ENCODE measurements at places on chromosomes 4 and X. TPM values are rescaled to one million over a fixed set of nuclear protein-coding genes. Genes with fewer than 3 reads are reported as not detected.

UBE2K gene
- 22.7 TPM for total RNA-seq

FRAS1 gene
- total RNA-seq, result 1.9 TPM

- DNase-seq, result peak; percentile 48
These were observed 391.8 kb upstream of the EPHA5 start for GRCh38 chr4:66062044-66062443.

GRCh38 chr4:68267433-68267944 is 22.0 kb upstream of the TMPRSS11B start:
- DNase-seq, result peak; percentile 61

SPANXN3 gene
- not detected for total RNA-seq

- DNase-seq, result peak; percentile 2
These were observed 44.6 kb downstream of the C4orf33 start for GRCh38 chr4:129140521-129140920.

SPACA5 gene
- not detected for total RNA-seq

DNA sequence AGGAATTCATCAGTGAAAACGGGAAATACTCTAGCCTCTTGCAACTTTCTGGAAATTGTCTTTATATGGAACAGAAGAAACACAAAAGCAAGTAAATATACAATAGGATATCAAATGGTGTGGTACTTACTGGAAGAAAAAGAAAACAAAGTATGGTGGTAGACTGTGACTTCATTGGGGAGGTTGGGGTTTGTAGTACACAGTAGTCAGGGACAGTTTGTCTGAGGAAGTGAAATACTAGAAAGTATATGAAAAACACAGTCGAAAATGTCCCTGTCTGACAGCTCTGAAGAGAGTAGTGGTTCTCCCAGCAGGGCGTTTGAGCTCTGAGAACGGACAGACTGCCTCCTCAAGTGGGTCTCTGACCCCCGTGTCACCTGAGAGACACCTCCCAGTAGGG is 390.0 kb upstream of the NWD2 start:
- DNase-seq, result no peak

DNA sequence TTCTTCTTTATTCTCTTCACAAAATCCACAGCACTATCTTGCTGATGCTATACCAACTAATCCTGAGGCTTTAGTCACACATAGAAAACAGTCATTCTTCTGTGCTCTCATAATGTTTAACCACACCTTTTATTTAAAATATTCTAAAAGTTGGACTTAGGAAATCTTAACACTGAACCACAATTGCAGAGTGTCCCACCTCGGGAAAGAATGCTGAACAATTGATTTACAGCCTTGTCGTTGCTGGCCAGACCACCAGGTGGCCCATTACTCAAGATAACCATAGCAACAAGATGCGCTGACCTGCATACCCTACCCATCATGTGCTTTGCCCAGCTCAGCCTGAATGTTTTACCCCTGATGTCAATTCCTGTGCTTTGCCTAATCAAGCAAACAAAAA is 100.8 kb downstream of the ARSJ start:
- no peak for DNase-seq

DNA sequence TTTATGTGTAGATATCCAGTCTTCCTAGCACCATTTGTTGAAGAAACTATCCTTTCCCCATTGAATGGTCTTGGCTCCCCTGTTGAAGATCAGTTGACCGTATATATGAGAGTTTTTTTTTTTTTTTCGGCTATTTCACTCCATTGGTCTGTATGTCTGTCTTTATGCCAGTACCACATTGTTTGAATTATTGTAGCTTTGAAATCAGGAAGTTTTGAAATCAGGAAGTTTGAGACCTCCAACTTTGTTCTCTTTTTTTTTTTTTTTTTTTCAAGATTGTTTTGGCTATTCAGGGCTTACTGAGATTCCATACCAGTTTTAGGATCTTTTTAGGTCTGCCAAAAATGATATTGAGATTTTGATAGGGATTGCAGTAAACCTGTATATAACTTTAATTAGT is 4.3 kb upstream of the SCD5 start:
- DNase-seq, result peak; percentile 34
